ENCODE measurements at places on chromosomes 6 and 20.

DNA sequence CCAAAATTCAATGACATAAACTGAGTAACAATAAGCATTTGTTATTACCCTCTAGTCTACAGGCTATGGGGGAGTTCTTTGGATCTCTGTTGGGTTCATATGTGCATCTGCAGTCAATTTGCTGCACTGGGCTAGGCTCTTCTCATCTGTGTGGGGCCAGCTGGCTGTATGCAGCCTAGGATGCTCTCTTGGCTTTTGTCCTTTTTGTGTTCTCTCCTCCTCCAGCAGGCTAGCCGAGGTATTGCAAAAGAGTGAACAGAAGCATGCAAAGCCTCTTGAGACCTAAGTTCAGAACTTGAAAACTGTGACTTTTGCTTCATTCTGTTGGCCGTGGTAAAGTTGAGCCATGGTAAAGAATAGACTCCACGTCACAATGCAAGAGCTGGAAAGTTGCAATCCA, 62.8 kb upstream of the FOXO3 start:
- DNase-seq = no peak

DNA sequence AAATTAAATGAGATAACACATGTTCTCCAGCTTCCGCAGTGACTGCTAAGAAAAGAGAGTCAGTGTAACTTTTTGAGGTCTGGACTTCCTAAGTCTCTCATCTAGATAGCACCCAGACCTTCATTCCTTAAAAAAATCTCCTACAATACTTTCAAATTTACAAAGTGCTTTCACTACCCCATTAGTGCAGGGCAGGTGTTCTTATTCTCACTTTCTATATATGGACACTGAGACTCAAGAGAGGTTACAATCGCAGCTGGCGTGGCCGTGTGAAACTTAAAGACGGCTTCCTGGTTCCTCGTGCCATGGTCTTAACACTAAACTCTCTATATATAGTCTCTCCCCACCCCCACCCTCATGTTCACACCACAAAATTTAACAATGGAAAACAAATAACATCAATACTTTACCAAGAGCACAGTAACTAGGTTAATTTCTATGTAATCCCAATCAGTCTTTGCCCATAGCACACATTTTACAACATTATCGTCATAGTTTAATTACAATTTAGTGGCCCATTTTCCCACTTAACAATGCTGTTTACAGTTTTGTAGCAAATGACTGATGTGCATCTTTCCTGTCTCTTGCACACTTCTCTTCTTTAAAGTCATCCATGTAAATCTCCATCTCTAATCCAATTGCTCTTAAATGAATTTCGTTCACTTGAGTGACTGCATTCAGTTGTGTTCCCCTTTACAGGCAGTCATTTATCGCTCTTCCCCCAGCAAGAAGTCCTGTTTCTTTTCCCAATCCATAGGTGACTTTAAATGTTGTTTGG, 78.8 kb upstream of the ARID1B start:
- no peak for DNase-seq

DNA sequence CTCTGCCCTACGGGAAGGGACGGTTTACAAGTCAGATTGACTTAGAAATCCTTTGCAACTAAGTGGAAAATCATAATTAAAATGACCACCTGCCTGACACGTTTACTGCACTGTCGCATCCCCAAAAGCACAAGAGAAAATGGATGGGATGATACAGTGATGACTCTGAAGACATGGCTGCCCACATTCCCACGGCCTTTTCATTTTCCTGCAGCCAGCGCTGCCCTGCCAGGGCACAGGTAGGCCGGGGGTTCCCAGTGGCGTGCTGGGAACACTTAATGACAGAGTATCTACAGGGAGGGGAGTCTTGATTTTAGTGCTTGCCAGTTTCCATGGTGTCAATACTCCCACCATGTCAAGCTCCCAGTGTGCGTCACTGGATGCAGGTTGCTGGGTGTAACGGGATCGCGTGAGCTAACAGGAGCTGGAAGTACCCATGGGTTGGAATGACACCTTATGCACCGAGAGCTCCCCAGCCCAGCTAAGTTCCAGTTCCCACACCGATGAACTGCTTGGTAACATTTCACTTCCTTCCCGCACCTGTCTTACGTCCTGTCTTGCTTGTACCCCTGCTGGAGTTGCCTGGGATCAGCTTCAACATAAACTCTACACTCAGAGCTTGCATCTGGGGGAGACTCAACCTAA, 129.0 kb downstream of the ANKRD60 start:
- no peak for DNase-seq

DNA sequence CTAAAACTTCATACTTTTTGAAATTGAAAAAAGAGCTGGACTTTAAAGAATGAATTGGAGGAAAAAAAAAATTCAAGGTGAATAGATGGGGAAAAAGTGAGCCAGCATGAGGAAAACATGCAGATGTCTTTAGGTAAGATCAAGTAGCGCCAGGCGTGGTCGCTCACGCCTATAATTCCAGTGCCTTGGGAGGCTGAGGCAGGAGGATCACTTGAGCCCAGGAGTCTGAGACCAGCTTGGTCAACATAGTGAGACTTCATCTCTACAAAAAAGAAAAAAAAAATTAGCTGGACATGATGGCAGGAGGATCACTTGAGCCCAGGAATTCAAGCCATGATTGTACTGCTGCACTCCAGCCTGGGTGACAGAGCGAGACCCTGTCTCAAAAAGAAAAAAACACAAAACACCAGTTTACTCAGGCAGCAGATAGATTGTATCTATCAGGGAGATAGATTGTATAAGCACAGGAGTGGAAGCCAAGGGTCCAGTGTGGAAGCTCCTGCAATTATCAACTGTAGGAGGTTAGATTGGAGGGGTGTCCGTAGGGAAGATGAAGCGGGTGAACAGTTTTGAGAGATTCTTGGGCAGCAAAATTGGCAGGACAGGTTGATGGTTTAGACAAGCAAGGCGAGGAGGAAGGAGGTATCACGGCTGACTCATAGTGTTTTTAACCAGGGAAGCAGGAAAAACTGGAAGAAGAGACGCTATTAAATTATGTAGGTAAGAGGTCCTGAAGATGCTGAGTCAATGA, 97.6 kb upstream of the ZNF217 start:
- no peak for DNase-seq

GRCh38 chr6:47004463-47004862, 37.7 kb downstream of the ADGRF1 start:
- DNase-seq = no peak
